Effector CD4-positive, alpha-beta T cell (primary cell): ENCODE measurements at places on chromosomes 7 and 10.

DNA sequence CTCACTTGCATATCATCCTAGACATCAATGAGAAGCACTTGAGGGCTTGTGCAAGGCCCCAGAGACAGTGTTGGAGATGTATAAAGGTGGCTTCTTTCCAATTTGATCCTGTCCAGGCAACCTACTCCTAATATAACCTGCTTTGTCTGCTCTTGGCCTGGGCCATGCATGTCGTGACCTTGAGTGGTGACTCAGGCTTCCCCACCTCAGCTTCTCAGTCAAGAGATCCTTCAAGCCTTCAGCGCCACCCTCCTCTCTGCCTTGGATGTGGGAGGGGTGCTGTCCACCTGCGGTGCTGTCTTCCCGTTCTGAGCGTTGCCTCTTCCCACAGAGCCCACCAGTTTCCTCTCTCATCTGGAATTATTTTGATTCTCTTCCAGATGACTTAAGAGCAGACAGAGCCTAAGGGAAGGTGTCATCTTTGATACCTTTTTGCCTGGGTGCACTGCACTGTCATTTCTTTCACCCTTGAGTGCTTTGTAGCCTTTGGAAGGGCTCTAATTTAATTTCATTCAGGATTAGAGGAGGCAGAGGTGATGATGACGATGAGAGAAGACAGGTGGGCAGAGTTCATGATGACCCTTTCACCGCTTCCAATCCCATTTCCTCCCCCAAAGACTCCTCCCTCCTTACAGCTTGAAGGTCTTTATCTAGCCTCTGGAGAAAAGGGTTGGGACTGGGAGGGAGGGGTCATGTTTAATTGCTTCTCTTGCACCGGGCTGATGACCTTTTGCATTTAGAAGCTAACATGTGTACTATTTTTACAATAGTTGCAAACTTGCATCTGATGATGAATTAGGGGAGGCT, 6.9 kb downstream of the LSMEM1 start:
- no peak for DNase-seq

DNA sequence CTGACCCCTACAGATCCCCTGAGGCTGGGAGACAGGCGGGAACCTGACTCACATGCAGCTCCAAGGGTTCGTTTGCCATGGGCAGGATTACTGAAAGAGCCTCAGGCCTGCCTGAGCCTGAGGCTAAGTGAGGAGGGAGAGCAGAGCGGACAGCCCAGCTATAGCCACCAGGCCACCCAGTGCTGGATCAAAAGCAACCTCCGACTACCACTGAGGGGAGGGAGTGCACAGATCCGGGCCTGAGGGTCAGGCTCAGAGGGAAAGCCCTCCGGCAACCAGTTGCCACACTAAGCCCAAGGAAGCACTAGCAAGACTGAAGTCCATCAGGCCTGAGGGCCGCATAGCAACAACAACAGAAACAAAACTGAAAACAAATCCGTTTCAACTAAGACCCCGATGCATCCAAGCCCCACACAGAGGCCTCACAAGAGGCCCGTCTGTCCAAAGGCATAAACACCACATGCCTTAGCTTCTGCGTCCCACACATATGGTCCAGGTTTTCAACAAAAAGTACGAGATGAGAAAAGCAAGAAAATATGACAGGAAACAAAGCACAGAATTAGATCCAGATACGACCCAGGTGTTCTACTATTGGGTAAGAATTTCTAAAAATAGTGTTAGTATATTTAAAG, 92.5 kb upstream of the VIPR2 start:
- DNase-seq = no peak

GRCh38 chr10:92727550-92727949, 37.8 kb downstream of the HHEX start:
- no peak for DNase-seq

- DNase-seq = no peak
Measured at GRCh38 chr7:41298409-41298808, 404.5 kb downstream of the INHBA start.

- no peak for DNase-seq
Measured at GRCh38 chr7:74568658-74569057, 88.9 kb upstream of the GTF2I start.

GRCh38 chr10:23192712-23193434, 761 bp downstream of the PTF1A start:
- DNase-seq = no peak

DNA sequence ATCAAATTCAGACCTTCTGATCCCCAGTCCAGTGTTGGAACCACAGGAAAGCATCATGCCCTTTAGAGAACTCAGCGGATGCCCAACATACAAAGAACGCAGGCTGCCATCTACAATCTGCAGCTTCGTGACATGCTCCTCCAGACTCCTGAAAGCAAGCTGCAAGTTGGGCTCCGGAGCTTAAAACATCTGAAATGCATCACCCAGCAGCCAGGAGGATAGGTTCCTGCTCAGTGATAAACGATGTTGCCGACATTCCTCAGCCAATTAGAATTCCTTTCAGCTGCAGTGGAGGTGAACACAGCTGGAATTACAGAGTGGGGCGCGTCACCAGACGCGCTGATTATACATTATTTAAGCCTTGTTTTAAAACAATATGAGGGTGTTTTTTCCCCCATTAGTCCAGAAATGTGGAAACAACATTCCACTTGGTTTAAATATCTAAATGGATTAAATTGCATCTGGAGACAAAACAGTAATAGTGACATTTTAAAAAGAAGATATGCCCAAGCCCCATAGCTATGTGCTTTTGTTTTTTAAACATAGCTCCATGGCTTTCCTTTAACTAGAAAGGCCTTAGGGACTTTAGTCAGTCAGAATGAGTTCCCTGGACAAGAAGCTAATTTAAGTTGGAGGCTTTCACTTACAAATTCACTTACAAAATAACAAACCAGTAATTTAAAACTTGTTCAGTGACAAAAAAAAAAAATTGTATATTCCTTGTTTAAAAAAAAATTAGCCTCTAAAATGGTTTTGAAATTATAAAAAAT, 6.3 kb downstream of the SMURF1 start:
- DNase-seq = no peak

DNA sequence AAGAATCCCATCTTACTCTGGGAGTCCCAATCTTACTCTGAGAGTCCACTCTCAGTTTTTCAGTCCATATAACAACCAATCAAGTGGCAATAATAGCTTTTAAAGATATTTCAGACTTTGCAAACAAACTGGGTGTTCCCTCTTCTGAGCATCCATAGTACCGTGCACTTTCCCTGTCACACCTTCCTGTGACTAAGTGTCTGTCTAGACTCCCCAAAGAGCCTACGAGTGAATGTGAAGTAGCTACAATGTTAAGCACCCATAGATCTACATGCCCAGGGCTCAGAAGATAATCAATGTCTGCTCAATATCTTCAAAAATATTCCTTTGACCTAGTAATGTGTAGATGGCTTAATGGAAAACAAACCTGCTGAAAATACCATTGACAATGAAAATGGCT, 95.6 kb upstream of the ASAH2 start:
- DNase-seq = no peak

- DNase-seq = no peak
Measured at GRCh38 chr10:34348021-34348420, 467.1 kb downstream of the PARD3 start.

DNA sequence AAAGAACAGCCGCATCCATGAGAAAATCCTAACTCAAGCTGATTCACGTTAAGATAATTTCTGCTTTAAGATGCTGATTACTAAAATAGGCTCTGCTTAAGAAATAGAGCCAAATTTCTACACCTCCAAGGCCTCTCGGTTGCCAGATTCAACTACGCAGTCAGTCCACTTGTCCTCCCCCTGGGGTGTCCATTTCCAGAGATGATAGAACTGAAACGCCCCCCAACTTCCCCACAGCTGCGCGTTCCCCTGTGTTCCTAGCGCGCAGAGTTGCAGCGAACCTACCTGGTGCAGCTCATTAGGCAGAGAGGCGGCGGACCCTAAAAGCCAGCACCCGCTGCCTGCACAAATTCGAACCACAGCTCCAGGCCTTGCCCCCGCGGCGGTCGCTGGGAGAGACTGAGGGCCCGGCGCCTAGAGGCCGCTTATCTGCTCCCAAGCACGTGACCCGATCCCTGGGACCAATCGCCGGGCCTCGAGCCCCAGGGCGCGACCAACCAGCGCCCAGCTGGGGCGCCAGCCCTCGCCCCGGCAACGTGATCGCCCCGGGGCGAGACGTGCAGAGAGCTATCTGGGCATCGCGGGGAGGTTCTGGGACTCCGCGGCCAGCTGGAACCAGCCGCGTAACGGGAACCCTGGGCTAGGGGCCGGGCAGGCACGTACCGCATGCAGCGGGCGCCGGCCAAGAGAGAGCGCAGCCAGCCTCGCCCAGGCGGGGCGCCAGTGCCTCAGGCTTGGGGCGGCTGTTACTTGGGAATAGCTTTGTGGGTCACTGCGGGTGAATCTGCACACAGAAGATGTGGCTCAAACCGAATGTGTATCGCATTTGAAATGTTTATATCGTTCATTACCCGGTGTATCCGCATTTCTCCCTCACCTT, at the start of gene PPP1R3C:
Gene PPP1R3C (minus strand): TSS at position 401 of the 880 bp plus-strand sequence. CDS start 102 bp downstream, at position 299.
- DNase-seq = peak; percentile 5

- DNase-seq = no peak
Measured at GRCh38 chr7:92798517-92799249, 37.7 kb downstream of the CDK6 start.

DNA sequence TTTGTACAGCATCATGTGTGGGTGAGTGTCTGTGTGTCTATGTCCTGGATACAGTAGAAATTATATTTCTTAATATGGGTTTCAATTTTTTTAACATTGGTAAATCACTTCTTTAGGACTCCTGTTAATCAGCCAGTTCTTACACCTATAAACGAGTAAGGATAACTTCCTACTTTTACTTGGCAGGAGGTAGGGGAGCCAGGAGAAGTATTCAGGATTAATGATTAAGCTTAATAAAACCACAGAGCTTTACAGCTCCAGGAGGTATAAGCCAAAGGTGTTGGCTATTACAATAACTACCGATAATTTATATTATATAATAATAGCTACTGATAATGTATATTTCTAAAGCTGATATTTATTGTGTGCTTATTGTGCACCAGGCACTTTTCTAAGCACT, 1.7 kb upstream of the FAM3C start:
- DNase-seq = no peak

DNA sequence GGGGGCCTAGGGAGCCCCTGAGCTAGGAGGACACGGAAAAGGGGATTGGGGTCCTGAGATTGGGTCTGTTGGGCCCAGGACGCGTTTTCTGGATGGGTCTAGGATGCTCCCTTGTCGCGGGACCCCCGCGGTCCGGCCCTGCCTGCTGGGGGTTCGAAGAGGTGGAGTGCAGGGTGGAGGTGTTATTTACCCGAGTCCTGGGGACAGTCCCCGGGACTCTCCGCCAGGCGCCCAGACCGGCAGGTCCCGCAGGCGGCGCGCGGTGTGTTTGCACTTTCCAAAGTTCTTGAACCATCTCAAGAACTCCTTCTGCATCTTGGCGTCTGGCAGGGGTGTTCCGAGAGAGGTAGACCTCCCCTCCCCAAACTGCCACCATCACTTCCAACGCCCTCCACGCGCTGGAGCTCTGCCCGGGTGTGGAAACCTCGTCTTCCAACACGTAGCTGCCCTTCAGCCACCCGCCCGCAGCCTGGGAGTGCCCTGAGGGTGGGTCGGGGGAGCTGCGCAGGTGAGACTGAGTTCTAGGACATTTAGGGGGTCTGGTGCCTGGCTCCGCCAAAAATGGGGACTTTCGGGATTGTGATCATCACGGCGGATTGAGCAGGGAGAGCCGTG, 569 bp downstream of the CAV1 start:
- DNase-seq = peak; percentile 5
